ENCODE measurements at places on chromosomes 11 and 22.
A peak's percentile ranks its signal among the peaks of the same experiment; 100 is the strongest.

GRCh38 chr11:60059052-60059451, 2.6 kb downstream of the MS4A3 start:
- DNase-seq = no peak

- DNase-seq = no peak
Observed at GRCh38 chr22:37012262-37012904, 6.9 kb downstream of the TST start.

DNA sequence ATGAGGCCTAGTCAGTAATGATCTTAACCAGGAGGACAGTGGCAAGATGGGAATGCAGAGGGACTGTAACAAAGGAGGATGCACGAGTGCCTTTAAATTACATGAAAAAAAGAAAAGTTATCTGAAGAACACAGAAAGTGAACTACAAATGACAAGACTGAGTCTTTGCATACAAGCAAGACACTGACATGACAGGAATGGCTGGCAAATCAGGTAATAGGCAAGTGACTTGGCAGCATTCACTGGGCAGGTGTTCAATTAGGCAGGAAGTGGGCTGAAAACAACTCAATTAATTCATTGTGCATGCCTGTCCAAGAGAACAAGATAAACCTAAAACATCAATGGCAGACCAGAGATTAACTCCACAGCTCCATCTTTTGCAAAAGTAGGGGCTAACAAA, 24.0 kb downstream of the SMCO4 start:
- DNase-seq = no peak

DNA sequence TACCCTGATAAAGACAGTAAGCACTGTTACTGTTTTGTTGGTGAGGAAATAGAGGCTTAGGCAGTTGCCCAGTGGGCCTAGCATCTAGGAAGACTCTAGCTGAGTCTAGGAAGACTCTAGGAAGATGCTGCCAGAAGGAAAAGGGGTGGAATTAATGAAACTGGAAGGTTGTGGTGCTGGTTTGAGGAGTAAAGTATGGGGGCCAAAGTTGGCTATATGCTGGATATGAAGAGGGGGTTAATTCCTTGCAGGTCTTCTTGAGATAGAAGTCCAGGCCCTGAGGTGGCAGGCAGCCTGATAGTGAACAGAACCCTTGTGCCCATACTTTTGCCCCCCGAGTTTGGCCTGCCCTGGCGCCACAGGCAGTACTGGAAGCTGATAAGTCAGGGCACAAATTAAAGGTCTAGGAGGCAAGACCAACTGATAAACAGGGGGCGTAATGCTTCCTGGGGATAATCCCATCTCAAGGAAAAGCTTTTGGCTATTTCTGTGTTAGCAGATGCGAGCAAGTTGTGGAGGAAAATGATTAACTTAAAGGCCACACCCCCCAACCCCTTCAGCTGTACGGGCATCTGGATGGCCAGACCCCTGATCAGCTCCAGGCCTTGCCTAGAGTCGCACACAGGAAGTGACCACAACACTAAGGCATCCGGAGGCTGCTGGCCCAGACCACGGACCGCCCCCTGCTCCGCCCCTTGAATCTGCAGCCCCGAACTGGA, 3.1 kb downstream of the ILK start:
- peak; percentile 97 for DNase-seq

Data from kidney epithelial cell (primary cell).